ENCODE measurements at places on chromosomes 2 and 18.
A peak's percentile ranks its signal among the peaks of the same experiment; 100 is the strongest.

GRCh38 chr2:49973917-49974368 lies 819.6 kb upstream of the FSHR start:
- DNase-seq: peak; percentile 77

DNA sequence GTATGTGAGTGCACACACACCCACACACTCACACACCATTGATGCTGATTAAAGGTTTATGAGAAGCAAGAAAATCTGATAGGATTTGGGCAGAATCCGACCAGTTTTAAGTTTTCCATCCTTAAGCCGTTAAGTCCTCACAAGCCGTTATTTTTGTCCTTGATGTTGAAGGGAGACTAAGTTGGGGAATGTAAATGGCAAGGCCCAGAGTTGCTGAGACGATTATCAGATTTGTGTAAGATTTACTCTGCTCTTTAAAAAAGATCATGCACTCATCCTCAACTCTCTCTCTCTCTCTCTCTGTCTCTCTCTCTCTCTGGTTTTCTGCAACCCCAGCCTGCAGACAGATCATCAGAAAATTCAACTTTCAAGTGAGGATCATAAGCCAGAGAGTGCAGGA lies 238.8 kb downstream of the SMAD2 start:
- no peak for DNase-seq

- DNase-seq: no peak
Measured at GRCh38 chr18:79763407-79763806, 34.3 kb upstream of the KCNG2 start.

- DNase-seq: peak; percentile 70
Measured at GRCh38 chr2:164737612-164738081, 104.0 kb downstream of the COBLL1 start.

DNA sequence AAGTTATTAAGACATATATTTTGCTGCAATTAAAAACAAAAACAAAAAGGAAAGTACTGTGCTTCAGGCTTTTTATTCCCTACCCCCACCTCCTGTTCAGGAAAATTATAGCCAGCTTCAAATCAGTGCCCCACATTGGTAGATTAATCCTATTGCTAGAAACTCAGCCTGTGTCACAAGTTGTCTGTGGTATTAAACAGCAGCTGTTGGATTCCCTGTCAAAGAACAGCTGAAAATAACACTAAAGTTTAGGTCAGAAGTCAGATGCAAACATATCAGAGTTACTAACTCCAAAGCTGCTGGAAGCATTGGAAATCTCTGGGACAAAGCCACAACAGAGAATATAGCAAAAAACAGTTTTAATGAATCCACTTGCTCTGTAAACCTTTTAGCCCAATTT lies 818 bp upstream of the CCDC141 start:
- DNase-seq: no peak

DNA sequence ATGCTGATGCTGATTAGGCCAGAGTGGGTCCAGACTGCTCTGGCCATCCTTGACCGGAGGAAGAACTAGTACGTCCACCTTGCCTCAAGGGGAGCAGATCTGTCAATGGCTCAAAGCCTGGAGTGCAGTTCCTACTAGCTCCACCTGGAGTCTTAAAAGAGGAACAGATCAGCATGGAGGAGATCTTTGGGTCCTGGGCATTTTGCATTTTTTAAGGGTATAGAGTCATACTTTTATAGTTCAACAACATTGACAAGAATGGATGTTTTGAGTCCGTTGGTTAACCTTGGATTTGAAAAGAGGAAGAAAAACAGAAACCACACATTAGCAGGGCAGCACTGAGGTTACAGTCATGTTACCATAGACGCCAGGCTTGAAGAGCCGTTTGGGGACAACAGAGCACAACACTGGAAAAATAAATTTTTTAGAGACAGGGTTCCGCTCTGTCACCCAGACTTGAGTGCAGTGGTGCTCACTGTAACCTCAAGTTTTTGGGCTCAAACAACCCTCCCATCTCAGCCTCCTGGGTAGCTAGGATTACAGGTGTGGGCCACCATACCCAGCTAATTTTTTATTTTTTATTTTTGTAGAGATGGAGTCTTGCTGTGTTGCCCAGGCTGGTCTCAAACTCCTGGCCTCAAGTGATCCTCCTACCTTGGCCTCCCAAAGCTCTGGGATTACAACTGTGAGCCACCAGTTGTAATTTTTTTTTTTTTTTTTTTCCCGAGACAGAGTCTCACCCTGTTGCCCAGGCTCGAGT lies 78.5 kb downstream of the PRKCE start:
- no peak for DNase-seq

- peak; percentile 21 for DNase-seq
Measured at GRCh38 chr2:66127656-66128055, 307.3 kb upstream of the MEIS1 start.

GRCh38 chr2:2056531-2056930 lies 274.5 kb downstream of the MYT1L start:
- DNase-seq: no peak

GRCh38 chr2:54206596-54206995 lies 49.4 kb downstream of the TSPYL6 start:
- DNase-seq: no peak

- DNase-seq: no peak
Measured at GRCh38 chr2:198053148-198053547, 248.8 kb downstream of the PLCL1 start.

- peak; percentile 96 for DNase-seq
Measured at GRCh38 chr2:62505750-62506420, at the start of gene TMEM17. Gene TMEM17 (minus strand): TSS chr2:62506195. CDS start chr2:62506129, 66 bp downstream.

DNA sequence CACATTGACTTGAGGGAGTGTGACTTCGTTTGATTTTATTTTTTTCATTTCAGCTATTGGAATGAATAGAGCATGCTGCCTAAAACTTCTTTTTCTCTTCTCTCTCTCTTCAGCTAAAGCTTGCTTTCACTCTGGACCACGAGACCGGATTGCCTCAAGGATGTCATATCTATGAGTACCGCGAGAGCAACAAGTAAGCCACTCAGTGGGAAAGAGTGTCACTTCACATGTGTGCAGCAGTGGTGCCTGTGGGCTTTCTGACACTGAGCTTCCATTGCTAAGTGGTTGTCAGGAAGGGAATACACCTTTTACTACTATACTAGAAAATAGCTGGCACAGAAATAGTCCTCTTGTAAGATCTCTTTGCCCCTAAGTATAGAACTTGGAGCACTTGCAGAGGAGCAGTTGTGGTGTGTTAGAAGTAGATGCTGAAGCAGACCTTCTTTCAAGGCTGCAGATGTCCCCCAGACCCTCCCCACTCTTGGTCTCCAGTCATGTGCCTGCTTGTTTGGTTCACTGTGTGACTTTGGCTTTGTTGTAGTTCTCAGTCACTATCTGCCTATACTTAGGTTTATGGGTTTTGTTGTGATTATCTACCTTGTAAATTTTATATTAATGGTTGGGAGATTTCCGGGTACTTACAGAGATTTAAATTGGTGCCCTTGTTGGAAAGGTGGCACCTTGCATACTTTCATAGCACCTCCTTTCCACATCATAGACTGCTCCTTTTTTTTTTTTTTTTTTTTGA lies 78.5 kb upstream of the ALPP start:
- DNase-seq: no peak

DNA sequence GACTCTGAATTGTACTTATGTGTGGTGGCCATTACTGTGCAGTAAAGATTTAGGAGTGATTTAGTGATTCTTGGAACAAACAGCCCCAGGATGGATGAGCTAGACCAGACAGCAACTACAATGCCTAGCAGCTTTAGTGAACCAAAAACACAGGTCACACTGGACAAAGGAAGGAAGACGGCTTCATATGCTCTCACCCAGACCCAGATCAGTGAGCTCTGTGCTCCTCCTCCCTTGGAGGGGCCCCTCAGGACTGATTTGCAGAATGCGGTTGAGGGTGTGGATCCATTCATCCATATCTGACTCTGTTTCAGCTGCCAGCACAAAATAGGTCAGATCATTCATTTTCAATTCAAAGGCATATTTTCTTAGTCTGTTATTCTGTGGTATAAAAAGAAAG lies 159.7 kb upstream of the CCDC195 start:
- DNase-seq: no peak

- no peak for DNase-seq
Measured at GRCh38 chr18:319720-320119, 51.9 kb upstream of the THOC1 start.

DNA sequence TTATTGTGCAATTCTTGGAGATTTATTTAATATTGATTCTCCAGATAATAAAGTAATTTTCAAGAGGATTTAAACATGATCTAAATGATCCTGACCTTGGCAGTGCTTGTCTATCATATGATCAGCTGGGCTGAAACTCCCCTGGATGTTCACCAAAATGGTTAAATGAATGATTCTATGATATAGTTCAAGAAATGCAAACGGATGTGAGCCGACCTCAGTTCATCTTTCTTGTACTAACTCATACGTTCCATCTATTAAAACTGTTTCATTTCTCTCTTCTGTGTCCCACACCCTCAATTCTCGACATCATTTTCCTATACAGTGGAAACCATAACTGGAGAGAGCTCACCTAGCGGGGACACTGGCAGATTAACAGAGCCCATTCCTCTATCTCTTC lies 281.7 kb upstream of the CCDC68 start:
- no peak for DNase-seq

DNA sequence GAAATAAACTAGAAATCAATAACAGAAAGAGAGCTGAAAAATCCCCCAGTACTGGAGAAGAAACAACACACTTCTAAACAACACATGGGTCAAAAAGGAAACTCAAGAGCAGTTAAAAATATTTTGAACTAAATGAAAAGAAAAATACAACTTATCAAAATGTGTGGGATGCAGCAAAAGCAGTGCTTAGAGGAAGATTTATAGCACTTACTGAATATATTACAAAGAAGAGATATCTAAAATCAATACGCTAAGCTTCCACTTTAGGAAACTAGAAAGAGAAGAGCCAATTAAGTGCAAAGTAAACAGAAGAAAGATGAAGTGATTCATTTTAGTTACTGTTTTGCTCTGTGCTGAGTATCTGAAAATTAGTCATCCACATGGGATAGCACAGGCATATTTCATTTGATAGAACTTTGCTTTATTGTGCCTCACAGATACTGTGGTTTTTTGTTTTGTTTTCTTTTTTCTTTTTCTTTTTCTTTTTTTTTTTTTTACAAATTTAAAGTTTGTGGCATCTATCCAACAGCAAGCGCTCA lies 17.0 kb downstream of the TGFA start:
- DNase-seq: no peak

DNA sequence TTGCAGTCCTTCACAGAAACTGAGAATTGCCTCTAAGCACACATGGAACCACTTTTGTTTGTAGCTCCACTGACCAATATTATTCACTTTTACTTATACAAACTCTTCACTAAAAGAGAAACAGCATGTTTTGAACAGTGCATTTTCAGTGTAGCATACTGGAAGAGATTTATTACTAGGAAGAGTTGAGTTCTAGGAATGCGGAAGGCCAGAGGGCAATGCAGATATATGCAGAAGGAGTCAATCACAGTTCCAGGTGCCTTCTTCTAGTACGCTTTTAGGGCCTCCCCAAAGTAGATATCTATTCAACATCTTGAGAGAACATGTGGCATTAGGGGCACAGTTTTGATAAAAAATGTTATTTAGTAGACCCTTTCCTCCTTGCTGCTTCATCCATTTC lies 1654.0 kb upstream of the ZEB2 start:
- DNase-seq: no peak

- DNase-seq: peak; percentile 79
Measured at GRCh38 chr2:241666627-241667400, 19.8 kb downstream of the DTYMK start.

DNA sequence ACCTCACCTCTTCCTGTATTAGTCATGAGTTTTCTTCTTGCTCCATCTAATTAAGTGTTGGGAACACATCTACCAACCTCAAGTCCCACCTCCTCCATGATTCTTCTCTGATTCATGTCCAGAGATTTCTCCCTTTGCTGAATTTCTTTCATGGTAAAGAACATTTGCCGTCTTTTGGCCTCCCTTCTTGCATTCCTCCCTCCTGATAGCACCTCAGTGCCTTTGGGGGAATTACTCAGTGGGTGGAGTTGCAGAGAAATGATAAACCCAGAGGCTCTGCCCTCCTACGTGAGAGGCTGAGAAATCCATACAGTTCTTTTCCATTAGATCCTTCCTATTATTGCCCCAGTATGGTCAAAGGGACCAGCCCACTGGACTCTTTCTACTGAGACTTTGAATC lies 651.9 kb downstream of the SLC4A3 start:
- DNase-seq: no peak

DNA sequence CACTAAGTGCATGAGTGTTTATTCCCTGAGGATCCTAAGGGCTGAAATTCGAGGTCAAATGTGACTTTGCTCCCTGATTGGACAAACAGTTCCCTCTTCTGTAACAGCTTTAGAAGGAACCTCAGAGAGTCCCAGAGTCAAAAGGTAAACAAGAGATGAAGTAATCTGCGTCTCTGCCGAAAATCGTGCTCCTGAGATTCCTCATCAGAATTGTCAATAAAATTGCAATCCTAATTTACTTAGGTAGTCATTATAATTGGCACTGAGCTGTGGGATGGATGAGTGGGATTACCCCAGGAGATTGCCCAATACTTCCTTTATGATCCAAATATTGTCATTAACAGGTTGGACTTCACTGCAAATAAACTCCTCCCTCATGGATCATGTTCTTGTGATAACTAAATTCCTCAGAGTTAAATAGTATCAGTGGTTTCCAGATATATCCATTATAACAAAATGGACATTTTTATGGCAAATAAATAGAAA lies 907 bp upstream of the SUCLG1 start:
- DNase-seq: no peak

DNA sequence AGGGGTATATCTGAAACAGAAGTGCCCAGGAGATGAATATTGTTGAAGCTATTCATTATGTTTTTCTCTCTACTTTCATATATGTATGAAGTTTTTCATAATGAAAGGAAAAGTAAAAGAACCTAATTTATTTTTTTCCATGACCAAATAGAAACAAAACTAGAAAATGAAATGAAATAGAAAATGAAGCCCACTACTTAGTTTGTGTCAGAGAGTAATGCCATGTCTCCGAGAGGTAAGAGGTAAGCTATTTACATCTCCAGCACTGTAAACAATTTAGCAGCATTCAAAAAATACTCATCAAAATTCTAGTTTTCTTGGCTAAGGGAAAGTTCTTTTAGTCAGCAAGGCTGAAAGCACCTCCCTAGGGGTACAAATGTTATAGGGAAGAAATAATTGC lies 238.6 kb downstream of the PTH2R start:
- DNase-seq: no peak

DNA sequence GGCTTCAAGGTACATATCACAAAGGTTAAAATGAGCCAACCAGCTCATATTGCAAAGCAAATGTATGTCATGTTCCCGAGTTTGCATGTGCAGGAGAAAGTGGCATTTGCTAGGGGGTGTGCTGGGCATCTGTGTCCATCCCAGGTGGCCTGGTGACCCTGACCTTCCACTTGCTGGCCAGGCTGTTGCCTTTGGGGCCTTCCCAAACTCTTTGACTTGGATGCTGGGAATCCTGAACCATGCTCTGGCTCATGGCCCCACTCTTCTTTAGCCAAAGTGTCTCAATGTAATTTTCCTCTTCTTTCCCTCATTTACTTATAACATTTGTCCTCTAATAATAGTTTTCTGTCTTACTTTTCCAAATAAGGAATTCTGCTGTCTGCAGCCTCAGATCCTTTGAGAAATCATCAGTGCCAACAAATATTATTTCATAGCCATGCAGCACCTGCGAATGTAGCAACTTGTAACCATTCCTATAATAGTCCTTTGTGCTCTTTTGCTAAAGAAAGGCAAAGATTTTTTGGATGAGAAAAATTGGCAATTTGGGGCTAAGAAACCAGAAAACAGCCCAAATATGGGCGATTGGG lies 64.2 kb downstream of the MTCL1 start:
- no peak for DNase-seq

- no peak for DNase-seq
Measured at GRCh38 chr2:47893771-47894170, 12.5 kb downstream of the FBXO11 start.

Measured in ELF-1 (cell line).